ENCODE measurements at places on chromosomes 3 and 15. TPM values are rescaled to one million over a fixed set of nuclear protein-coding genes. Genes with fewer than 3 reads are reported as not detected.

SCG5 gene
- total RNA-seq = 3.1 TPM

CPNE9 gene
- not detected for total RNA-seq

FEZF2 gene
- total RNA-seq = not detected

IGSF11 gene
- total RNA-seq = not detected

LRRIQ4 gene
- total RNA-seq = 0.15 TPM

CACNA2D2 gene
- total RNA-seq = 0.68 TPM

PLXND1 gene
- 32.1 TPM for total RNA-seq

CCDC66 gene
- total RNA-seq = 16.6 TPM

BCL2A1 gene
- not detected for total RNA-seq

- peak overlapping the region; percentile 76 for H3K4me3 ChIP-seq
- H3K27me3 ChIP-seq = no peaks in the 10 kb centered on the region
- peak overlapping the region; percentile 77 for H3K27ac ChIP-seq
- no peaks in the 10 kb centered on the region for H3K36me3 ChIP-seq
- DNase-seq = peak; percentile 30
- H3K4me1 ChIP-seq = peaks cover 14% of the 10 kb centered on the region
These were observed 2.6 kb downstream of the GNAI2 start for GRCh38 chr3:50238549-50239026.

GRCh38 chr3:4614070-4614469 lies 120.9 kb downstream of the ITPR1 start:
- H3K27me3 ChIP-seq = no peaks in the 10 kb centered on the region
- no peak overlapping the region for H3K27ac ChIP-seq
- no peak overlapping the region for H3K4me3 ChIP-seq
- H3K4me1 ChIP-seq = no peaks in the 10 kb centered on the region

GRCh38 chr3:126979046-126979628 lies 3.8 kb upstream of the PLXNA1 start:
- H3K4me1 ChIP-seq = no peaks in the 10 kb centered on the region
- H3K36me3 ChIP-seq = no peaks in the 10 kb centered on the region
- DNase-seq = no peak

GRCh38 chr3:1766384-1766783 lies 332.3 kb upstream of the CNTN4 start:
- DNase-seq = peak; percentile 89
- no peaks in the 10 kb centered on the region for H3K36me3 ChIP-seq
- H3K4me3 ChIP-seq = no peak overlapping the region
- no peak overlapping the region for H3K27ac ChIP-seq
- no peaks in the 10 kb centered on the region for H3K27me3 ChIP-seq

DNA sequence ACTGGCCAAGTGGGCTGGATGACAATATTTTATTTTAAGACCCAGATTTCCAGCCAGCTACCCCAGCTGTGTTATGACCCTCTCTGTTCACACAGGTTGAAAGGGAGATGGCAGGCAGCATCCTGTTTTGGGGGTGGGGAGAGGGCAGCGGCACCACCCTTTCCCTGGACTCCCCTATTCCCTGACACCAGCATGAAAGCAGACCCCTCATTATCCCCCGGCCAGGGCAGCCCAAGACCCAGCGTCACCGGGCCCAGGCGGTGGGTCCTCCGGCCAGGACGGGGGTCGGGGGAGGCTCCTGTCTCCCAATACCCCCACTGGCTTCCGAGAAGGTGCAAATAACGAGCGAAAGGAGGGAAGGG lies 127.6 kb upstream of the MEF2A start:
- no peak overlapping the region for H3K27ac ChIP-seq
- H3K4me1 ChIP-seq = peaks cover 12% of the 10 kb centered on the region
- no peak for DNase-seq
- H3K36me3 ChIP-seq = no peaks in the 10 kb centered on the region
- no peaks in the 10 kb centered on the region for H3K27me3 ChIP-seq

GRCh38 chr3:45677033-45677446 lies 12.2 kb upstream of the SACM1L start:
- no peak overlapping the region for H3K4me3 ChIP-seq
- H3K36me3 ChIP-seq = peaks cover 2% of the 10 kb centered on the region
- peak overlapping the region; percentile 68 for H3K27ac ChIP-seq
- peak; percentile 30 for DNase-seq
- H3K4me1 ChIP-seq = peaks cover 14% of the 10 kb centered on the region

DNA sequence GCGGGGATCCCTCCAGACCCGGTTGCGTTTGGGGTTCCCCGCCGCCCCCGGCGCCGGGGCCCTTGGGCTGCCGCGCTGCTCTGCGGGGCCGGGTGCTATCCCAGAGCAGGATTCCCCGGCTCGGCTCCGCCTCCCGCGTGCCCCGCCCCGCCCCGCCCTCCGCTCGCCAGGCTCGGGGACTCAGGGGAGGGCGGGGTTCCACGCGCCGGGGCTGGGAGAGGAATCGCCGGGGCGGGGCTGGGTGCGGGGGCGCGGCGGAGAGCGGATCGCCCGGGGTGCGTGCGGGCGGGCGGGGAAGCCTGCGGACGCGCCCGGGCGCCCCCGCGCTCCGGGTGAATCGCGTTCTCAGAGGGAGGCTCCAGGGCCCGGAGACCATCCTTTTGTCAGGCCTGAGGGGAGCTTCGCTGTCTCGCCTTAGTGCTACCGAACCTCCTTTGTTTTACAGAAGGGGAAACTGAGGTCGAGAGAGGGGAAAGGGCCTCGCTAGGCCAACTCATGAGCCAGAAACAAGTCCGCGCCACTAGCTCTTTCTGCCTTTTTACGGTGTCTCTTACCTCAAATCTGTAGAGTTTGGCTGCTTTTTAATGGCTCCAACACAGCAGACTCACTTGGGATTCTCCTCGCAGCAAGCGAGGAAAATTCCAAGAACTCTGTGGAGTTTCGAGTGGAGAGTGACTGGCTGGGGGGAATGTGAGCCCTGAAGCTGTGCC lies at the start of gene TMEM158:
Gene TMEM158 (minus strand): TSS at position 82 of the 710 bp plus-strand sequence. CDS start 260 bp downstream, outside the sequence.
- no peaks in the 10 kb centered on the region for H3K36me3 ChIP-seq
- peak within 1 kb of the TSS; percentile 54 for H3K4me3 ChIP-seq
- peak; percentile 77 for DNase-seq
- no peaks in the 10 kb centered on the region for H3K27me3 ChIP-seq
- no peak within 1 kb of the TSS for H3K27ac ChIP-seq
- peaks cover 4% of the 10 kb centered on the region for H3K4me1 ChIP-seq

DNA sequence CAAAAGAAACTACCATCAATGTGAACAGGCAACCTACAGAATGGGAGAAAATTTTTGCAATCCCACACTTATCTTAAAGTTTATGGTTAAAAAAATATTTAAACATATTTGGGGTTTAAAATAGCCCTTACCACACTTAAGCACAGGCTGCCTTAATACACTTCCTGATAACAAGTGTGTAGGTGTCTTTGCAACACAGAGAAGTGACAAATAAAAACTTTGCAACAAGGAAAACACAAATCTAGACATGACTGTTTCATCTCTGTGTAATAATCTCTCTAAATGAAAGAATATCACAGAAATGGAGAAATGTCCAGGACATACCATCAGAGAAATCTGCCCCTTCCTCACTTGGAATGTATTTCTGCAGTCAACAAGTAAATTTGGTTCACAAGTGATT lies 464.1 kb upstream of the ARHGEF26 start:
- no peaks in the 10 kb centered on the region for H3K36me3 ChIP-seq
- no peaks in the 10 kb centered on the region for H3K4me1 ChIP-seq
- H3K27me3 ChIP-seq = no peaks in the 10 kb centered on the region
- H3K27ac ChIP-seq = no peak overlapping the region

DNA sequence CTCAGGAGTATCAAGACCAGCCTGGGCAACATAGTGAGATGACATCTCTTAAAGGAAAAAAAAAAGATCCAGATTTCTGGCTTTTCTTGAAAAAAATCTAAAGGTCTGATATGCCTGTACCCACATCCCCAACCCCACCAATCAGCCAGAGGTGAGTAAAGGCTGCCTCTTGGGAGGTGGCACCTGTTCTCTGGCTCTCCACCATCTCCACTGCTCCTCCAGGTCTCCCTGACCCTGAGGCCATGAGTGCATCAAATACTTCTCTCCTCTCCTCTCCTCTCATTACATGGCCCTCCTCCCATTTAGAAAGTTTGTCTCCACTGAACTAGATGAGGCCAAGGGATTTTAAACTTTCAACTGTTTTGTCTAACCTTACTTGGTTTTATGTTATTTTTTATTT lies 5.2 kb downstream of the SIAH2 start:
- peak overlapping the region; percentile 68 for H3K27ac ChIP-seq
- H3K4me1 ChIP-seq = peaks cover 41% of the 10 kb centered on the region
- no peak for DNase-seq
- peaks cover 12% of the 10 kb centered on the region for H3K36me3 ChIP-seq
- H3K27me3 ChIP-seq = no peaks in the 10 kb centered on the region

- no peaks in the 10 kb centered on the region for H3K36me3 ChIP-seq
- H3K27me3 ChIP-seq = peaks cover 19% of the 10 kb centered on the region
- no peak overlapping the region for H3K4me3 ChIP-seq
- peak; percentile 33 for DNase-seq
These were observed 24.9 kb upstream of the RASGRP1 start for GRCh38 chr15:38589502-38589901.

- no peaks in the 10 kb centered on the region for H3K4me1 ChIP-seq
- H3K27ac ChIP-seq = no peak overlapping the region
- no peaks in the 10 kb centered on the region for H3K36me3 ChIP-seq
- no peaks in the 10 kb centered on the region for H3K27me3 ChIP-seq
- no peak overlapping the region for H3K4me3 ChIP-seq
These were observed 8.9 kb downstream of the MUC4 start for GRCh38 chr3:195802795-195803194.

DNA sequence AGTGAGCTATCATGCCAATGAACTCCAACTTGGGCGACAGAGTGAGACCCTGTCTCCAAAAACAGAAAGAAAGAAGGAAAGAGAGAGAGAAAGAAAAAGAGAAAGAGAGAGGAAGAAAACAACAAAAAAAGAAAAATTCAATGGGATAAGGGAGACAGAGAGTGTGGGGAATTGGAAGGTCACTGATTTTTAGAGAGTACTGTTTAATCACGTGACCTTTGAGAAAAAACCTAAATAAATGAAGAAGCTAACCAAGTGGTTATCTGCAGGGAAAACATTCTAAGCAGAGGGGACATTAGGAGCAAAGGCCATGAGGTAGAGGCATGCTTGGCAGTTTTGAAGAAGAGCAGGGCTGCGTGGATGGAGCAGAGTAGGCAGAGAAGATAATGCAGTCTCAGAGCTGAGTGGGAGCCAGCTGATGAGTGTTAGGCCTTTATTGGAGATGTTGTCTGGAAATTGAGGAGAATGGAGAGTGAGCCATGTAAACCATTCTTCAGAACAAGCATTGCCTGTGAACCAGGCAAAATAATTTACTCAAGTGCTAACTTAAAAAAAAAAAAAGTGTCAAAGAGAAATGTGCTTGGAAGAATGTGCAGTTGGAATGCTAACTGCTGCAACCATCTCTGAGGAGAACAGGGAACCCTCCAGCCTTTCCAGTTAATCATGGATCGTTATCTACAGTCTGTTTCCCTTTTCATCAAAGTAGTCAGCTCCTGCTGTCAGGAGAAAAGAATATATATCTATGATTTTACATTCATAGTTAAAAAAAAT lies 377.3 kb upstream of the SEMA6D start:
- no peak overlapping the region for H3K27ac ChIP-seq
- H3K4me3 ChIP-seq = no peak overlapping the region
- H3K36me3 ChIP-seq = no peaks in the 10 kb centered on the region
- no peak for DNase-seq
- H3K4me1 ChIP-seq = no peaks in the 10 kb centered on the region

DNA sequence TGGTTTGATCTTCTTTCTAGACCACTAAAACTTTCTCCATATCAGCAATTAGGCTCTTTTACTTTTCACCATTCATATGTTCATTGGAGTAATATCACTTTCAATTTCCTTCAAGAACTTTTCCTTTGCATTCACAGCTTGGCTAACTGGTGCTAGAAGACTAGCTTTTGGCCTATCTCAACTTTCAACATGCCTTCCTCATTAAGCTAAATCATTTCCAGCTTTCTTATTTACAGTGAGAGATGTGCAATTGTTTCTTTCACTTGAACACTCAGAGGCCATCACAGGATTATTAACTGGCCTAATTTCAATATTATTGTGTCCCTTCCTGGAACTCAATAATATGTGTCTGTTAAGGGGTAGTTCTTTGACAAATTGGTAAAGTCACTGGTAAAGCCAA lies 42.8 kb upstream of the PLOD2 start:
- no peaks in the 10 kb centered on the region for H3K36me3 ChIP-seq
- no peak overlapping the region for H3K27ac ChIP-seq
- no peaks in the 10 kb centered on the region for H3K27me3 ChIP-seq
- H3K4me1 ChIP-seq = no peaks in the 10 kb centered on the region
- no peak overlapping the region for H3K4me3 ChIP-seq

GRCh38 chr3:176861137-176861536 lies 336.1 kb downstream of the TBL1XR1 start:
- H3K4me1 ChIP-seq = no peaks in the 10 kb centered on the region
- DNase-seq = no peak
- H3K4me3 ChIP-seq = no peak overlapping the region
- no peaks in the 10 kb centered on the region for H3K36me3 ChIP-seq
- H3K27me3 ChIP-seq = no peaks in the 10 kb centered on the region

- H3K36me3 ChIP-seq = no peaks in the 10 kb centered on the region
- H3K4me1 ChIP-seq = no peaks in the 10 kb centered on the region
- H3K27me3 ChIP-seq = no peaks in the 10 kb centered on the region
- H3K27ac ChIP-seq = no peak overlapping the region
- DNase-seq = no peak
- H3K4me3 ChIP-seq = no peak overlapping the region
These were observed 16.0 kb downstream of the CAPN3 start for GRCh38 chr15:42375252-42375651.

DNA sequence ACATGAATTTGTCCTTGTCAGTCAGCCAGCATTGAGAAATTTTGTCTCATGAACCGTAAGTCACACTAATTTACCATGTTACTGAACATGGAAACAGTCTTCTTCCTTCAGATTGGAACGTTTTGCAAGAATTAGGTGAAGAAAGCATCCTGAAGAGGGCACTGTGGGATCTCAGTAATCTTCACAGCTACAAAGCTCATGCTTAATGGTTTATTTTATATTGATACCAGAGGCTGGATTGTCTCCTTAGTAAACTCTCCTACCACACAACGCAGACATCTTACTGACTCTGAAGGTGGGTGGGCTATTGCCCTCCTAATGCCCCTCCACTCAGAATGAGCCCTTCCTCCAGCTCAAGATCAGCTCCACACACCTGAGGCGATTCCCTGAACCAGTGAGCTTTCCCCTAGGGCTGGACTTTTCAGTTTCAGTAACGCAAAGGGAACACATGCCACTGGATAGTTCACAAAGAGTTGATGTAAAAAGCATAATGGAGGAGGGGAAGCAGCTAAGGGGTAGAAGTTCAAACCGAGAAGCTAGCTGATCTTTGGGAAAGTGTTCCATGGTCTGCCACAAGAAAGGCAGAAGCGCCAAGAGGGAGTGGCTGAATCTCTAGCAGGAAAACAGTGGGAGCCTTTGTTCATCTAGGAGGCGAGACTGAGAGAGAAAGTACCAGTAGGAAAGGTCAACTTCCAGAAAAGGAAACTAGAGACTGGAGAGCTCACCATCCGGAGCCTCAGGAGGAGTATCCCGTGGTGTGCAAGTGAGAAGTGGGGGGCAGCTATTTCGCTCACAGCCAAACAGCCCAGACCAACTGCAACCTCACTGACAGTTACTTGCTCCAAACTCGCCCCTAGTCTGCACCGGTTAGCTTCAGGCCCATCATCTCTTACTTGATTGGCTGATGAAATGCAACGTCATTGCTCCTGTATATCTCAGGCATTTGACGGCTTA lies at the start of gene SLC9C1:
Gene SLC9C1 (minus strand): TSS at position 849 of the 954 bp plus-strand sequence. CDS start 7,425 bp downstream, outside the sequence.
- H3K4me1 ChIP-seq = peaks cover 4% of the 10 kb centered on the region
- H3K4me3 ChIP-seq = peak within 1 kb of the TSS; percentile 12
- no peak within 1 kb of the TSS for H3K27ac ChIP-seq
- H3K36me3 ChIP-seq = no peaks in the 10 kb centered on the region
- no peaks in the 10 kb centered on the region for H3K27me3 ChIP-seq

- H3K36me3 ChIP-seq = no peaks in the 10 kb centered on the region
- DNase-seq = no peak
- no peak overlapping the region for H3K4me3 ChIP-seq
- H3K4me1 ChIP-seq = peaks cover 9% of the 10 kb centered on the region
These were observed 12.8 kb downstream of the THAP10 start for GRCh38 chr15:70879401-70879800.

- no peaks in the 10 kb centered on the region for H3K27me3 ChIP-seq
- no peak for DNase-seq
- H3K36me3 ChIP-seq = no peaks in the 10 kb centered on the region
- no peak overlapping the region for H3K4me3 ChIP-seq
- H3K27ac ChIP-seq = no peak overlapping the region
These were observed 345.1 kb upstream of the CBLB start for GRCh38 chr3:106213954-106214353.
